ENCODE measurements at places on chromosomes 16 and 17.

- no peak for DNase-seq
These were observed 99.8 kb upstream of the TBX2 start for GRCh38 chr17:61299517-61300513.

- peak; percentile 88 for DNase-seq
These were observed 56.1 kb downstream of the B9D1 start for GRCh38 chr17:19306160-19307111.

DNA sequence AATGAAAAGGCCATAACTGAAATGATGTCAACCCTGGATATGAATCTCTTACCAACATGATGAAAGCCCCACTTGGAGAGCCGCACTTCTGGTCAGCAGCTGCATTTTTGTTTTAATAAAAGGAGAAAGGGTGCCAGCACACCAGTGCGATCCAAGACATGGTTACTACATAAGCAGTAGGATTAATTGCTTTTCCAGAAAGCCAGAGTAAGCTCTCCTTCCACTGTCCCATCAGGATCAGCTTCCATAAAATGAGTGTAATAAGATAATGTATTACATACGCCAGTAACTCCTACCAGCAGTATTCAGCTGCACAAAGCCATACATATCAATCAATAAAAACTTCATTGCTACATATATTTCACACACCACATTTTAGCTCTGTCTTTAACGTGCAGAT, 26.3 kb upstream of the NACA2 start:
- DNase-seq = no peak

GRCh38 chr16:31149332-31149731, 534 bp downstream of the PRSS36 start:
- DNase-seq = no peak

- no peak for DNase-seq
These were observed 31.3 kb upstream of the NAT9 start for GRCh38 chr17:74807441-74807840.

DNA sequence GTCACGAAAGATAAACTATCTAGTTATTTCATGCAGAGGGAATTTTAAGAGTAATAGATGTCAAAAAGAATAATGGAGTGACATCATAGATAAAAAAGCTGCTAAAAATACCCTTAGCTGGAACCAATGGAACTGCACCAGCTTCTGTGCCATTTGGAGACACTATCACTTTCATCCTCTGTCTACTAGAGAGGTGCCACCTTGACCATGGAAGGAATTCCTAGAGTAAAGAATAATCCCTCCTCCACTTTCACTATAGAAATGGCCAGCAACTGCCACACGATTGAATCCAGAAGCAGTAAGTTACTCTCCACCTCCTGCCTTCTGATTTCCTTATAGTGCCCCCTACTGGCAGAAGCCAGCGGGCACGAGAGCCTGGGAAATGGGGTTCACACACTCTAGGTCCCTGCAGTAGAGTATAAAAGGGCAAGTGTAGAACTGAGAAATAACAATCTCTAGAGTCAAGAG, 2.8 kb upstream of the ALDH3A2 start:
- DNase-seq = peak; percentile 74
